ENCODE measurements at places on chromosomes 2 and 18.

GRCh38 chr2:238382381-238382781 is 44.3 kb upstream of the ASB1 start:
- no peak for DNase-seq

- DNase-seq: no peak
These were observed 16.9 kb downstream of the ZBTB7C start for GRCh38 chr18:48392268-48392667.

GRCh38 chr18:69689121-69689759 is 258.4 kb downstream of the CD226 start:
- DNase-seq: no peak

DNA sequence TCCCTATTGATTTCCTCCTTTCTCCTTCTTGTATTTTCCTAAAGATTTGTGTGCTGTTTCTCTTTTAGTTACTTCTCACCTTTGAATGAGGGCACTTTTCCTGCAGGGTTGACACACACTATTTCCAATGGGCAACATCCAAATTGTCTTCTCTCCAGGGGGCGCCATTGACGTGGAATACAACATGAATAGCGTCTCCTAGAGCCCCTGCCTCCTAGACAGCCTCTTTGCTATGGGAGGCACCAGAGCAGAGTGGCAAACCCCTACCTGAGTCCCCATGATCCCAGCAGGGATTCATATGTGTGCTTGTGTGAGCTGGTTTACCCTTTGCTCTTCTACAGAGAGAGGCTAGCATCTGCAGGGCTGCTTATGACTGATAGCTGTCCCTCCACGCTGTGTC is 61.3 kb upstream of the ITSN2 start:
- DNase-seq: peak; percentile 77

GRCh38 chr2:9547262-9547991 is 8.2 kb downstream of the ADAM17 start:
- no peak for DNase-seq

- no peak for DNase-seq
These were observed 1690.7 kb upstream of the TMEFF2 start for GRCh38 chr2:193885419-193885818.

DNA sequence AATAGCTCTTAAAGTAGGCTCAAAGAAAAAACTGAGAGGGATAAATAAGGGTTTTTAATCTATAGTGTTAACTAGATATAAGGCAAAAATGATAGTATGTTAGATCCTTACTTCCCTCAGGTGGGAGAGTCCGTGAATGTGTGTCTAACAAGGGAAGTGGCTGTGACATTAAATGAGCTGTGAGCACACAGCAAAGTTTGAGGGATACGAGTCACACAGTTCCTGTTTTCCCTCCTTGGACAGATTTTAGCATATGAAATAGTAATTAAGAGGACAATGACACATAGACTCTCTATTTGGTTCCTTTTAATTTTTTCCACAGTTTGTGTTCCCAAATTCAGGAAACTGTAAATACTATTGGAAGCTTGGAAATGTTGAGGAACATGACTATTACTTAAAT is 148.4 kb upstream of the CAVIN2 start:
- DNase-seq: no peak

DNA sequence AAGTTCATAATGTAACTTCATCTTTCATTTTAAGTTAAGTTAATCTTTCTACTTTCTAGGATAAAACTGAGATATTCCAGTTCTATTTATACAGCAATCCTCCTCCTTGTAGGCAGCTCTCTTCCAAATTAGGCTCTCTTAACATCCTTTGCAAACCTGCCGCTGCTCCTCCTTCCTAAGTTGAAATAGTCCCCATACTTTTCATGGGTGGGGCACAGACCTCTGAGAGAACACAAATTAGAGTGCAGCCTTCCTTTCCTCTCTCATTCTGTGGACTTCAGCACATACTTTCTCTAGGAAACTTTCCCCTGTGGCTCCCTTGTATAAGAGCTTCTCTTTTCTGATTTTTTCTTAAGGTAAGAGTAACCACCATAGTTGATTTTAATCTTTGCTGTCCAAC is 28.3 kb downstream of the TWSG1 start:
- no peak for DNase-seq

DNA sequence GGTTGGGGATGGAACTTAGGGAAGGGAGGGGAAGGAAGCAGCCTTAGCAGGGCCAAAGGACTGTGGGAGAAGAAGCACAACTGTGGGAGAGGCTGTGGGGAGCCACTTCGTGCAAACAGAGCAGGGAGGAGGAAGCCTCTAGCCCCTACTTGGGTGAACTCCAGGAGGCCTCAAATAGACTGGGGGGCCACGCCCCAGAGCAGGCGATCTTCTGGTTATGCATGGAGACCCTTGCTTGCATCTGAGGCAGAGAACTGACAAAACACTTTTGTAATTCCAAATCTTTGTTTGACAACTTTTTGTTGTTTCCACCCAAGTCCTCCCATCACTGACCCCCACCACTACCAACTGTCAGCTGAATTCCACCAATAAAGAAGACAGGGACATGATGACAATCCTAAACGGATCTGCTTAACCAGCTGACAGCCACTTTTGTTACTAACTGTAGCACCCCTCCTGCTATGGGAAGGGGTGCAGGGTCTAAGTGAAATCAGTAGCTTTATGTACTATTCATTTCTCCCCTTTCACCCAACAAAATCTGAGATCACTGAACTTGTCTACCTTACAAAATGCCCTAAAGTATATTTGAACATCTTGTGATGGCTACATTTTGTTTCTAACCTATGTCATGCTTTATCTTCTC is 80.5 kb upstream of the CPO start:
- DNase-seq: no peak

DNA sequence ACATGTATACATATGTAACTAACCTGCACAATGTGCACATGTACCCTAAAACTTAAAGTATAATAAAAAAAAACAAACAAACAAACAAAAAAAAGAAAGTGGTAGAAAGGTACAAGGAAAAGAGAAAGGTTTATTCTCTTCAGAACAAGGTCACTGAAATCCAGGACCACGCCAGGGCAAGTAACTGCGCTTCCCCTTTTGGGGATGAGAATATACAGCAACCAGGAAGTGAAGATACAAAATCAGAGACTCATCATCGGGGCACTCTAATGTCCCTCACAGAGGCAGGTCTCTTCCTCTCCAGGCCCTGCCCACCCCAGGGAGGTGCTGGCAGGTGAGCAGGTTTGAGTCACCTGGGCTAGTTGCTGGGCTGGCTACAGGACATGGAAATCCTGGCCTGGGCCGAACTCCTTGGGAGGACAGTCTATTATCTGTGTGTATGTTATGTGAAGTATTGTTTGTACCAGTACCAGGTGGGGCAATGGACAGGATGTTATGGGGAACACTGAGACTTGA is 100.4 kb upstream of the GPR45 start:
- no peak for DNase-seq

GRCh38 chr2:119448427-119449141 is 16.9 kb downstream of the TMEM37 start:
- DNase-seq: no peak

DNA sequence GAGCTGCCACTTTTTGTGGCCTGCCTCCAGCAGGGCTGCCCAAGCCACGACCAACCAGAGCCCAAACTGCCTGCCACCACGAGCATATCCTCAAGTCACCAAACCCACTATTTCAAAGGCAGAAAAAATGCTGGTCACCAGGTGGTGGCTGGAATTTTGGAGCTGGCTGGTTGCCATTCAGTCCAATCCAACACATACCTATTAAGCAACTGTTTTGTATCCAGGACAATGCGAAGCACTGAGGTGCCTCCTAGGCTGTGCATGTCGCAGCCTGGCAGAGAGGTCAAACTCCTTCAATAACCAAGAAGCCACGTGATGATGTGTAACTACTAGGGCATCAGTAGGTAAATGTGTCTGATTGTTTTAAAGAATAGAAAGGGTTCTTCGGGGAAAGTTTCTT is 108.3 kb upstream of the PPP1CB start:
- DNase-seq: no peak

DNA sequence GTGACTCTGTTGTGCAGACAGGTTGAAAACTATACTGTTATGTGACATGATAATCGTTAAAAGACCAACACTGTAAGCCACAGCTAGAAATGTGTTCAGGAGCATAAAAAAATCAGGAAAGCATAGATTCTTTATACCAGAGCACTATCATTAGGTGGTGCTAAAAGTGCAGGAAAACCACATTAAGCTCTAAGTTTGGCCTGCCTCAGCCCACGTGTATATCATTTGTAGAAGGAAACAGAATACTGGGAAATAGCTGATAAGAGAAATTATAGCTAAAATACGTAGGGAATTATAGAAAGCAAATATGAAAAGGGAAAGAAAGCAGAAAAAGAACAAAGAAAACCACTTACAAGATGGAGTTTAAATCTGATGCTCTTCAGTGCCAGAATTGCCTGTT is 26.5 kb upstream of the C2orf74 start:
- no peak for DNase-seq

DNA sequence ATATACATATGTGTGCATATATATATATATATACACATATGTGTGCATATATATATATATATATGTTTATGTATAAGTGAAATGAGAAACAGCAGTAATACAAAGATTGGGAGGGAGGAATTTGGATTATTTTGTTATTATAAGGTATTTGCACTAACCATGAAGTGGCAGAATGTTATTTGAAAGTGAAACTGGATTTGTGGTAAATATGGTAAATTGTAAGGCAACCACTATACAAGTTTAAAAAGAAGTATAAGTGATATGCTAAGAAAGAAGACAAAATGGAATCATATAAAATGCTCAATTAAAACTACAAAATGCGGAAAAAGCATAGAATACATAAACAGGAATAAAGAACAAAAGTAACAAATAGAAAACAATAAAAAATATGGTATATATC is 37.5 kb downstream of the FBXO15 start:
- no peak for DNase-seq

- DNase-seq: no peak
These were observed 7.2 kb upstream of the NEURL3 start for GRCh38 chr2:96512341-96512740.

- DNase-seq: no peak
These were observed 13.7 kb upstream of the TEX261 start for GRCh38 chr2:71008342-71008741.

- DNase-seq: peak; percentile 30
These were observed 837 bp upstream of the ACSL3 start for GRCh38 chr2:222859786-222860612.

- no peak for DNase-seq
These were observed 375.3 kb upstream of the KLHL29 start for GRCh38 chr2:23009545-23010149.

GRCh38 chr2:215238485-215239098 is 73.3 kb upstream of the ATIC start:
- no peak for DNase-seq

GRCh38 chr2:240432430-240432819 is 3.0 kb upstream of the GPC1 start:
- DNase-seq: no peak
